ENCODE measurements at places on chromosomes 6 and 20. TPM values are rescaled to one million over a fixed set of nuclear protein-coding genes. Genes with fewer than 3 reads are reported as not detected.

Gene MOXD1
- not detected for total RNA-seq

Gene FYN
- total RNA-seq: 491 TPM

Gene CDS2
- total RNA-seq: 55.3 TPM

Gene KCNK16
- not detected for total RNA-seq

Gene MICB
- 21.9 TPM for total RNA-seq

Gene ZBTB12
- 3.5 TPM for total RNA-seq

Gene IBTK
- 24.2 TPM for total RNA-seq

Gene NUP43
- 86.2 TPM for total RNA-seq

Gene TPBG
- total RNA-seq: not detected

Gene SLA2
- 51.2 TPM for total RNA-seq

GRCh38 chr6:14549304-14549770 is 431.8 kb downstream of the CD83 start:
- no peak for DNase-seq

GRCh38 chr20:32056708-32057483 is 4.9 kb downstream of the HCK start:
- DNase-seq: no peak

DNA sequence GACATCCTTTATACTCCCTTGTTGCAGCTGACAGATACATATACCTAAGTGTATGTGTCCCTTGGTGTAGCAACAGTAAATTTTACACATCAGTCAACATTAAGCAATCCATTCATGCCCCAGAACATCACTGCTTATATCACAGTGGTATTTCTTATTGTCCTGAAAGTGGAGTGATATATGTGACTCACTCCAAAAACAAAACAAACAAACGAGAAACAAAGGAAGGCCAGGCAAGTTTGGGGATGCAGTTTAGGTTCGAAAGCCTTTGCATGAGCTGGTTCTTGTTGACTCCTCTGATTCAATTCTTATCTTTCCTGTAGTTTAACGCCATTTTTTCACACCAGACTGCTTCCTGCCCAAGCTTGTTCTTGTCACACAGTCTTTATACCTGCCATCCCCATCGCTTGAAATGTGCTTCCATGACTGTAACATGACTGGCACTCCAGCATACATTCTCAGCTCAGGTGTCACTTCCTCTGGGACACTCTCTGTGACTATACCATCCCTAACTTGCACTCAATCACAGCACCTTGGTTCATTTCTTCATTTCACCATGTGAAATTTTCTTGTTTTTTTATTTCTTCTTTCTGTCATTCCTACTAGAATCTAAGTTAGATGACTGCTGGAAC is 125.0 kb upstream of the TSHZ2 start:
- DNase-seq: no peak

- no peak for DNase-seq
Observed at GRCh38 chr6:97524811-97525210, 241.8 kb upstream of the MMS22L start.

DNA sequence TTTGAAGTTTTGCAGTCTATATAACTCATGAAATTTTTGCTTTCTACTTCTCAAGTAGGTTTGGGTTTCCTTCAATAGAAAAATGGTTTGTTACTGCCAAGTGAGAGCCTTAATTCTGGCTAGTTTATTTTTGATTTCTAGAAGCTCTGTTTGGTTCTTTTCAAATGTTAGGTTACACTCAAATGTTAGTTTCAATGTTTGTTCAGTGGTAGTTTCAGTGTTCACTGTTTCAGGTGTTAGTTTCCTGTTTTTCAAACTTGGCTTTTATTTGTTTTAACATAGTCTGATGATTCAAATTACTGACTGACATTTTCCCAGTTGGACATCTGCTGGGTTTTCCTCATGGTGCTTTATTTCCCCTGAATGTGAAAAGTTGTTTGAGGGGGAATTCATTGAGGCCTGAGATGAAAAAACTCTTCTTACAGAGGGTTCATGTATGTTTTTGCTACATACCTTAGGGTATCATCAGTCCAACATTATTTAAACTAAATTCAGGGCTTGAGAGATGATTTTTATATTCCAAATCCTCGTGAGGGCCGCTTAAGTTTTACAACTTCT is 189.0 kb downstream of the JARID2 start:
- no peak for DNase-seq

DNA sequence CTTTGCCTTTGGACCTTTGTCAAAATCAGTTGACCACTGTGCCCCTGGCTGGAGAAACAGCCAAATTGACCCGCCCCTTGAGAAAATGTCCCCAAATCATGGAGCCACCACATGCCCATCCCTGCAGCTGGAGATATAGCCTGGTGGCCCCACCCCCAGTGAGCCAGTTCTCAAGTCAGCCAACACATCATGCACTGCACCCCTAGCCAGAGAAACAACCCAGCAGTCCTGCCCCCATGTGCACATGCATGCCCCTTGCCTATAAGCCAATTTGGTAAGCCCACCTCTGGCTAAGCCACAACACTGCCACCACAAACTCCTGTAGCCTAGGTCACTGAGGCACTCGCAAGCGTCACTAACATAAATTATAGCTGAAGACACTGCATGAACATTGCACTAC is 174.2 kb upstream of the ECI2 start:
- DNase-seq: no peak

- no peak for DNase-seq
Observed at GRCh38 chr6:70380252-70380651, 33.1 kb upstream of the FAM135A start.

DNA sequence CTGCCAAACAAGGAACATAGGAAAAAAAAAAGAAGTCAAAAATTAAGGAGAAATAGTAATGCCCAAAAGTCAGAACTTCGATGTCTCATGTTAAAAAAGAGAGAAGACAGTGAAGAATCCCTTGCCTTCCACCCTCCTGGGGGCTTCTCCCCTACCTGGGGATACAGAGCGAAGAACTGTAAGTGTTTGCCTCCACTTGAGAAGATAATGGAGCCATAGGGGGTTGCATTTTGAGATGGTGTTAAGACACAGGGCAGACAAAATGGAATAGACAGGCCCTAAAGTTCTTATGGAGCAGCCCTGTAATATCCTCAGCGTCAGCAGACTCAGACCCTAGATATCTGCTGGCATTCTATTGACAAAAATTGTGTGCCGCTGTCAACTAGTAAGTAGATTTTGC is 222.2 kb upstream of the MAP3K7 start:
- DNase-seq: no peak

DNA sequence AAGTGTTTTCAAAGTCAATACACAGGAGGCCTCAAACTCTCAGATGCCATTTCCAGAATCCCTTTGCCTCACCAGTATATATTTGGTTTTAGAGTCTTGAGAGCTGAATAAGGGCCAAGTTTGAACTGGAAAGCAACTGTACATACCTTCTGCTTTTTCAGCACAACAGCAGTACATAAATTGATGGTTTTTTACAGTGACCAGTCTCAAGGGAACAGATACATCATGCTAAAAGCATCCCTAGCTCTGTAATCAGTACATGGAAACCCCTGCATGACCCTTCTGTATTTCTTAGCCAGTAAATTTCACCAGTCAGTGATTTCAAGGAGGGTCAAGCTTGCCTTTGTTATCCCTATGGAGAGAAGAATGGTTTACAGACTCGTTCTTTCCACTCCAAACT is 40.6 kb upstream of the ECHDC1 start:
- DNase-seq: no peak

DNA sequence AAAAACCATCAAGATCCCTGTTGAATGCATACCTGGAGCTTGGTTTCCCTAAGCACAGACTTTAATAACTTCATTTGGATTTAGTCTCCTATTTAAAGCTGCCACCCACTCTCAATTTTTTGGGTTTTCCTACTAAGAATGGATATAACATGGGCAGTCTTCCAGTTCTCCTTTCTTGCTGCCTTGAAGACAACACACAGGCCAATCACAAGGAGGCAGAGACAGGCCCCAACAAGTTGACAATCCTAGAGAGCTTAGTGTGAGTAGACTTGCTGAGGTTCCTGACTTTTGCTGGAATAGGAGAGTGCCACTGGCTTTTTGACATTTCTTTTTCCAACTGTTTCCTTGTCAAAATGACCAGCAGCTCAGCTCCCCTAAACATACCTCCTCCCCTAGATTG is 112.3 kb upstream of the ESR1 start:
- DNase-seq: no peak

- no peak for DNase-seq
Observed at GRCh38 chr6:131172222-131172621, 37.0 kb downstream of the AKAP7 start.

DNA sequence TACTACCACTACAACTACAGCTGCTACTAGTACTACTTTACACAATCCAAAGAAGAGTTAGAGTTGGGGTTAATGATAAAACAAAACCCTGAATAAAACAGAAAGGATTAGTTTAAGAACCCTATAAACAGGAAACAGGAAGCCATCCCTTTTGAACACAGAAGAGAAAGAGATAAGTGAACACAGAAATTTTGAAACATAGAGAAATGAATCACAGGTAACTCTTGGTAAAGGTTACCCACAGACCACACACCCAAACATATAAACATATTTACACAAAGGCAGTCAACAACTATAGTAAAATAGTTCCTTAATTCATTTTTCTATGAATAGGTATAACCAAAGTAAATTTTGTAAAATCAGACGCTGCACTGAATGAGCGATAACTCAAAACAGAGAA is 98.1 kb downstream of the RNGTT start:
- no peak for DNase-seq

GRCh38 chr6:149012040-149012545 is 265.3 kb downstream of the UST start:
- no peak for DNase-seq

- no peak for DNase-seq
Observed at GRCh38 chr20:46458866-46459750, 52.7 kb upstream of the ELMO2 start.

DNA sequence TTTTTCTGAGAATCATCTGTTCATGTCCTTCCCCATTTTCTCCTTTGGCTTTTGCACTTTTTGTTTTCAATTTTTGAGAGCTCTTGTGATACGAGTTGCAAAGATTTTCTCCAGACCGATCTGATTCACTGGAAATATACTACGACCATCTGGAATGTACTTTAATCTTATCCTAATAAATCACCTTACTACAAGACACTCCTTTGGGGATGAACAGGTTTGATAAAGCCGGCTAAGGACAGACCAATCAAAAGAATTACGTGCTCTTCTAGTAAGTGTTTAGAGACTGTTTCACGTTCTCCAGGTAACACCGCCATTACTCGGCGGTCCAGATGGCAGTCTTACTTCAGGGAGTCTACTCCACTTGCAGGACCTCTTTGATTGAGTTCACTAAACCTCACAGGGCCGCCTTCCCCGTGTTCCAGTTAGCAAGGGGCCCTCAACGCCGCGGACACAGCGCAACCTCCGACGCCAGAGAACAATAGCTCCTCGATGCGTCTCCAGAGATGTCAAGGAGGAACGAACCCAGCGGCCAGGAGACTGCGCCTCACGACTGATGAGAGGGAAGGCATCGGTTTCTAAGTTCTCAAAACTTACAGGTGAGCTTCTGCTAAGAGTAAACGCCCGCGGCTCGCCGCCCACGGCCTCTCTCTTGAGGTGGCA is 920 bp upstream of the WTAP start:
- no peak for DNase-seq
